Hippocampal formation (tissue), 2 donors: ENCODE measurements at places on chromosomes 12 and 14.

- DNase-seq, result no peak
These were observed 212.3 kb upstream of the NUDT4 start for GRCh38 chr12:93165384-93165932.

DNA sequence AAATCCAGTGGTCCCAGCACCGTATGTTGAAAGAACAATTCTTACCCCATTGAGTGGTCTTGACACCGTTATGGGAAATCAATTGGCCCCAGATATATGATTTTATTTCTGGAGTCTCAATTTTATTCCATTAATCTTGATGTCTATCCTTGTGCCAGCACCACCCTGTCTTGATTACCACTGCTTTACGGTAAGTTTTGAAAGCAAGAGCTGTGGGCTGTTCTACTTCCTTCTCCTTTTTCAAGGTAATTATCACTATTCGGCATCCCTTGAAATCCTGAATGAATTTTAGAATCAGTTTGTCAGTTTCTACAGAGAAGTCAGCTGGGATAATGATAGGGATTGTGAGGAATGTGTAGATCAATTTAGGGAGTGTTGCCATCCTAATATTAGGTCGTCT is 160.8 kb upstream of the SFSWAP start:
- DNase-seq, result no peak

- no peak for DNase-seq
These were observed 65.9 kb upstream of the JDP2 start for GRCh38 chr14:75361751-75362433.

DNA sequence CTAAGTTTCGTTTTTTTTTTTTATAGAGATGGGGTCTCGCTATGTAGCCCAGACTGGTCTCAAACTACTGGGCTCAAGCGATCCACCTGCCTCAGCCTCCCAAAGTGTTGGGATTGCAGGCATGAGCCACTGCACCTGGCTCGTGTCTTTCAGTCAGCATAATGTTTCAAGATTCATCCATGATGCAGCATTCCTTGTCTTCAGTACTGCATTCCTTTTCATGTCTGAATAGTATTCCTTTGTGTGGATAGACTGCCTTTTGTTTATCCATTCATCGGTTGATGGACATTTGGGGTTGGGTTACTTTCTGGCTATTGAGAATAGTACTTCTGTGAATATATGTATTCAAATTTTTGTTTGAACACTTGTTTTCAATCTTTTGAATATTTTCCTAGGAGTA is 37.4 kb downstream of the HCAR2 start:
- no peak for DNase-seq

- no peak for DNase-seq
These were observed 172.4 kb upstream of the GRIN2B start for GRCh38 chr12:14153803-14154202.

GRCh38 chr12:77549383-77550128 is 281.1 kb upstream of the NAV3 start:
- no peak for DNase-seq

DNA sequence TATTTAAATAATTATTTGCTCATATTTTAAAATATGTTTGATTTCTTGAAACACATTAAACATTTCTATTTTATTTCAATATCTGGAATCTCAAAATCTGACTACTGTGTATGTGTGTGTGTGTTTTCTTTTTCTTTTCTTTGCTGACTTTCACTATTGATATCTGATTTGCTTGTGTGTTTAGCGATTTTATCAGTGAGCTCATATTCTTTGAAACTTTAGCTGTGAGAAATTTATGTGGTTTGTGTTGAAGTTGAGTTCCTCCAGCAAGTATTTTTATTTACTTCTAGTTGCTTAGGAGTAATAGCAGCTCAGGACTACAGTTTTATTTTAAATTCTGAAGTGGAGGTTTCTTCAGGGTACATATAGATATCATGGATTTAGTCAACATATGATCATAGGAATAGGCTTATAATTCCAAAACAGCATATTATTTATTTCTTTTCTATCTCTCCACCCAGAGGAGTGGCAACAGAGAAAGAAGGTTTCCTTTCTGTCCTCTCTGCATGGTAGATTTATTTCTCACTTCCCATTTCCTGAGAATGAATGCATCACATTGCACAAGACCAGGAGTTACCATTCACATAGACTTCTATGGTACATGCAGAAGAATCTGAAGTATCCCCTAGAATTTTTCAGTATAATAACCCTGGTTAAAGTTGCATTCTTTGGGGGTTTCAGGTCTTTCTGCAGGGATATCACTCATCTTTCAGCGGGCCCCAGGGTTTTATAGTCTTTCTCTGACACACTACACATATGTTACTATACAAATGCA is 60.5 kb downstream of the PTPRQ start:
- DNase-seq, result no peak

GRCh38 chr12:107845980-107846659 is 71.6 kb downstream of the ASCL4 start:
- DNase-seq, result no peak

DNA sequence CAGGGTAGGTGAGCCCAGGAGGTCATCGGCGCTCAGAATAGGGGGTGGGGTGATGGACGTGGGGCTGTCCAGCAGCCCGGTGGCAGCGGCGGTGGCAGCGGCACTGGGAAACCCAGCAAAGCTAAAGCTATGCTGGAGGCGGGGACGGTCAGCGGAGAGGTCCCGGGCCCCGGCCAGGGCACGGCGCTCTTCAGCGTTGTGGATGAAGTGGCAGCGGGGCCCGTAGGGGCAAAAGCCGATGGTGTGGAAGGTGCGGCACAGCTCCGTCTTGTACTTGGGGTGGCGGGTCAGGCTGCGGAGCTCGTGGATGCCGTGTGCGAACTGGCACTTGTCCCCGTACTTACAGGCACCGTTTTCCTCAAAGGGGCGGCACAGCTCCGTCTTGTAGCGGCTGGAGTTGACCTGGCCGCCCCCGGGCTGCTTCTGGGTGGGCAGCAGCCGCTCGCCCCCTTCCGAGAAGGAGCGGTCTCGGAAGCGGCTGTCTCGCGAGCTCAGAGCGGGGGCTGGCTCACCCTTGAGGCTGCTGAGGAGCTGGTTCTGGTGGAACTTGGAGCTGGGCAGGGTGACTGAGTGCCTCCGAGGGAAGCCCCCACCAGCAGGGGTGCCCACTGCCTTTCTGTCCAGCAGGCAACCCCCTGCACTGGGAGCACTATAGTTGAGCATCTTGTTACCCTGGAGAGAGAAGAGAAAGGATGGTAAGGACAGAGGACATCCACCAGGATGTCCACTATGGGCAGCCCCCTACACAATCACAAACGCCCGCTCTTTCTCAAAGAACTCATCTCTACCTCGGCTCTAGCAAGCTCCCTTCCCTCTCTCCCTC is 2.8 kb downstream of the ZFP36L1 start:
- DNase-seq, result no peak

DNA sequence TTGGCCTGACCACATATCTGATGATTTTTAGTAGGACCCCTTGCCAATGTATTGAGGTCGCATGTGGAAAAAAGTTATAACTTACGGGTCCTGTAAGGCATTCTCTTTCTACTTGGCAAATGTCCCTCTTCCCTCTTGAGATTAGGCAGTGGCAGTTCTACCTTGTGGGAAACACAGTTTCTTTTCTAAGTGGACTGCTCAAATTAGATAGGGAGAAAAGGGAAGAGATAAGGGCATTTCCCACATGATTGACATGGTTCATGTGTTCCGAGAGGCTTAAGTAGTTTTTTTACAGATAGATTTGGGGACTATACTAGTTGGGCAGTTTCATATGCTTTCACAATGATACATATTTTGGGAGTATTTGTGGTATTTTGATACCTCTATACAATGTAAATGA is 154.7 kb downstream of the FBXL14 start:
- no peak for DNase-seq

DNA sequence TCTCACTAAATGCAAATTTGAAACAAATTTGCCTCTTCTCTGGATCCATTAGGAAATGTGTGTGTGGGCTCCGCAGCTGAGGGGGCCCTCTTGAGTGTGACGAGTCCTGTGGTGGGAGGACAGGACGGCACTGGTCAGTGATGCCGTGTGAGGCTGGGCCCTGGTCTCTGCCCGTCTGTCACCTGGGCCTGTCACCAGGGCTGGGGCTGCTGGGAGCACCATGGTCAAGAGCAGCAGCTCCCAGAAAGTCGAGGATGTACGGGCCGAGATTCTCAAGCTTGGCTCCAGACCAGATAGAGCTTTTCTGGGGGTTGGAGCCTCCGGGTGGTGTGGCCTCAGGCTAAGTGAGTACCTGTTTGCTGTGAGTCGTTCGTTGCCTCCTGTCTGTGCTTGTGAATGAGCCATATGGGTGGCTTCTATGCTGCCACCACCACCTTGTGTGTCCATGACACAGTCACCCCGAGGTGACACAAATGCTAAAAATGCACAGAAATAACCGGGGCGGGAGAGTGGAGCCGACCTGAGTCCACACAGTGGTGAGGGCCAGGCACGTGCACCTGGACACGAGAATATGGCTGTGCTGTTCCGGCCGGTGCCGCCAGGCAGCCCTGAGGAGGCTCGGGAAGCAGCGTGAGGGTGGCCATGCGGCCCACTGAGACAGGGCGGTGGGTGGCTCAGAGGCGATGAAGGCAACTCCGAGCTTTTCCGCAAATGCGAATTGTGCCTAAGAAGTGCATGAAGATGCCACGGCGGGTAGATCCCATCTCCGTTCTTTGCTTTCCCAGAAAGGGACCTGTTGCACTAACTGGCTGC is 8.7 kb downstream of the PGAM5 start:
- DNase-seq, result no peak

GRCh38 chr12:109892748-109893147 is 7.3 kb upstream of the TCHP start:
- DNase-seq, result no peak

DNA sequence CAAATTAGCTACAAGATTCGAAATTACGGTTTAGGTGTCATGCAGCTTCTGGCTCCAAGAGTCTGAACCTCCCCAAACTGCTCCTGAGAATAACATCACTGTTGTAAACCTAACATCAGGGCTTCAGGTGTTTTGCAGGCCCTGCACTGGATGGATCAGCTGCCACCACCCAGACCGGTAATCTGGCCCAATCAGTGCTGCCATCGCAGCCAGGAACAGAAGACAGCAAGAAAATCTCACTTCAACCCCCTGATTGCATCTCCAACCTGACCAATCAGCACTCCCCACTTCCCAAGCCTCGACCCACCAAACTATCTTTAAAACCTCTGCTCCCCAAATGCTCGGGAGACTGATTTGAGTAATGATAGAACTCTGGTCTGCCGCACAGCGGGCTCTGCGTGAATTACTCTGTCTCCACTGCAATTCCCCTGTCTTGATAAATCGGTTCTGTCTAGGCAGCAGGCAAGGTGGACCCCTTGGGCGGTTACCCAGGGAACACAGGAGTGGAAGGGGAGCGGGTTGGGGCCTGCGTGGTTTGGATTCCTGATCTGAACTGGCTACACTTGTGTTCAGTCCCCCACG is 268.5 kb upstream of the SFSWAP start:
- no peak for DNase-seq

DNA sequence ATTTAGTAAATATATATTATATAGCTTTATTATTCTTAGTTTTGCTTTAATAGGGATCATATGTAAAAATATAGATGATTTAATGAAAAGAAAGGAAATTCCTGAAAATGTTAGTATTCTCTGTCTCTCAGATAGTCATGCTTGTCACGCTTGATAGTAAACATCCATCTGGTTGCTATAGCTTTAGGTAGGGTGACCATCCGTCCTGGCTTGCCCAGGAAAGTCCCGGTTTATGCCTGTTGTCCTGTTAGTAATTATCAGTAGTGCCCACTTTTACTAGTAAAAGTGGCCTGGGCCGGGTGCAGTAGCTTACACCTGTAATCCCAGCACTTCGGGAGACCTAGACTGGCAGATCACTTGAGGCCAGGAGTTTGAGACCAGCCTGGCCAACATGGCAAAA is 23.8 kb downstream of the CFAP54 start:
- no peak for DNase-seq

DNA sequence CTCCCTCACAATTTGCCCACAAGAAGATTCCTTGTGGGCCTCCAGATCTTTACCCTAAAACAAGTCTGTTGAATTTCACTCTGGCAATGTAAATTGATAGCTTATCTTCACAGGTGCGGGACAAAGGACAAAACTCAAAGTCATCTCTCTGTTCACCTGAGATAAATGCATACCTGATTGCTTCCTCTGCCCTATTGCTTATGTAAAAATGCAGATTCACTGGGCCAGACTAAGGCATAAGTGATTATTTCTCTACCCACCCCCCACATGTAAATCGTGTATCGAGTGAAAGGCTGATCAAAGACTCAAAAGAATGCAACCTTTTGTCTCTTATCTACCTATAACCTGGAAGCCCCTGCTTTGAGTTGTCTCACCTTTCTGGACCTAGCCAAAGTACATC is 316.8 kb downstream of the SSPN start:
- DNase-seq, result no peak
